HAP-1 (cell line): ENCODE measurements at places on chromosomes 4 and X.

DNA sequence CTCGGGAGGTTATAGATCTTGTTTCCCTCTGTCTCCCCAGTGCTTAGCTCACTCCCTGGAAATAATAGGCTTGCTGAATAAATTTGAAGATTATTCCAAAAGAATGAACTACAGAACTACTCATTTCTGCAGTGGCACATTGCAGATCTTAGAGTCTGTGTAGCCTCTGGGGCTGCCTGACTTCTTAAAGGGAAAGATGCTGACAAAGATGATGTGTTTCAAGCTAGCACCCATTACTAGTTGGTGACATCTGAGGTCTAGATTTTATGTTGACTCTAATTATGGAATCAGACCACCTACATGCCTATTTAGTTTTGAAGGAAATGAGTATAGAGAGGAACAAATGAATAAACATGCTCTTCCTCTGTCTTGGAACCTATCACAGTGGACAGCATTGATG lies 123.7 kb upstream of the KCNIP4 start:
- no peak for DNase-seq

DNA sequence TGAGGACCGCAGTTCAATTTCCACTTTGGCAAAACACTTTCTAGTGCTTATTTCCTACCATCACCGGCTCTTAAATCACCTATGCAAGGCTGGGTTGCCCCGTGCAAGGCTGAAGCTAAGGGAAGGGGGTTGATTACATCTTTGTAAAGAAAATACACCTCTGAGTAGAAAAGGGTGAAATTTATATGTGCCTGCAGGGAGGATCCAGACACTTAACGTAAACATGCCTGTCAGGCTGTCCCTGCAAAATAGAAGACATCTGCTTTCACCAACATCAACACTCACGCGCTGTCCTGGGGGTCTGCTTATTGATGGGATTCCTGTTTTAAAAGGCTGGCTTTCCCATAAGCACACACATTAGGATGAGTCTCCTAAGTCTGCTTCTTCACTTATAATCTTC lies 92.0 kb downstream of the PRKX start:
- no peak for DNase-seq

GRCh38 chr4:42531341-42532030 lies 125.4 kb downstream of the ATP8A1 start:
- DNase-seq = no peak

DNA sequence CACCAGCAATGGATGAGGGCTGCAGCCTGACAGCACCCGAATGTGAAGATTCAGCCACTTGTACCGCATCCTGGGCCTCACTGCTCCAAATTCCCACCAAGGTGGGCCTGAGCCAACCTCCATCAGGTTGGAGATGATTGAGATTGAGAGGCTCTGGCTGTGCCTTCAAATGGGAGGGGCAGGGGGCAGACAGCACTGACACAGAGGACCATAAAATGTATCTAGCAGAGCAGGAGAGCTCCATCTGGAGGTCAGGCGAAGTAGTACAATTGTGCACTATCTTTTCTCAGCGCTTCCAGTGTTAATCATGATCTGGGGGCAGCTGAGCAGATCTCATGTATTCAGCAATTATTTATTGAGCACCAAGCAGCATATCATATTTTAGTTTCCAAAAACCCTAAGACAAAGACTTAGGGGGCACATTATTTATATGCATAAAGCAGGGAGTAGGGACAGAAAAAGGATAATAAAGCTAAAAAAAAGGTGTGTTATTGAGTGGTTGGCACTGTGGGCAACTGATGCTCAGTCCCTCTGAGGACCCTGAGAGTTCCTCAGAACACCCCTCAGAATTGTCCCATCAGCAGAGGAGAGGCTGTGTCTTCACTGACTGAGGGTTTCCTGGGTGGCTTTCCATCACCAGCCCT lies 31.6 kb upstream of the C1QTNF7 start:
- peak; percentile 51 for DNase-seq

DNA sequence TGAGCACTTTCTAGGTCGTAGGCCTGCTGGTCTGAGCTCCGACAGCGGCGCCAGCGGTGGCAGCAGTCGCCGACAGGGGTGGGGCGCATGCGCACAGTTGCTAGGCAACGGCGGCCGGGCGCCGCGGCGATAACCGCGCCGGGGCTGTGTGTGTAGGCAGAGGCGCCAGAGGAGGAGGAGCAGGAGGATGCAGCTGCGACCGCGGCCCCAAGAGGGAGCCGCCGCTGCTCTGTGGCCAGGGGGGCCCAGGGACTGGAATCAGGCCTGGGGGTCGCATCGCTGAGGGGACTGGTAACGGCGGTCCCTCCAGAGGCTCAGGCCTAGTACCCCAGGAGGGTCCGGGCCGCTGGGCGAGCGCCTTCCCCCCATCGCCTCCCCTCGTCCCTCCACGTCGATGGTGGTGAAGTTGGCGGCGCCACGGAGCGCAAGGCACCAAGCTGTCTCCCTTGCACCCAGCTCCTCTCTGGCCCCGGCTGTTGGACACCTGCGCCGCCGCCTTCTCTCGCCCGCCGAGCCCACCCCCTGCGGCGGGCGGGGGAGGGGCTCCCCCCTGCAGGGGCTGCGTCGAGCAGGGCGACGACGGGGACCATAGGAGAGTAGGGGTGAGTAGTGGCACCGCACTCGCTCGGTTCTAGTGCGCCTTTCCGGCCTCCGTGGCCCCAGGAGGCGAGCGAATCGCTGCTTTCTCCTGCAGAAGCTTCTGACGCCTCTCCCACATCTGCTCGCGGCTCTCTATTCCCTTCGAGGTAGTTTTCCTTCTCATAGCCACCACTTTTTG lies 58.6 kb upstream of the ZC4H2 start:
- DNase-seq = peak; percentile 89

DNA sequence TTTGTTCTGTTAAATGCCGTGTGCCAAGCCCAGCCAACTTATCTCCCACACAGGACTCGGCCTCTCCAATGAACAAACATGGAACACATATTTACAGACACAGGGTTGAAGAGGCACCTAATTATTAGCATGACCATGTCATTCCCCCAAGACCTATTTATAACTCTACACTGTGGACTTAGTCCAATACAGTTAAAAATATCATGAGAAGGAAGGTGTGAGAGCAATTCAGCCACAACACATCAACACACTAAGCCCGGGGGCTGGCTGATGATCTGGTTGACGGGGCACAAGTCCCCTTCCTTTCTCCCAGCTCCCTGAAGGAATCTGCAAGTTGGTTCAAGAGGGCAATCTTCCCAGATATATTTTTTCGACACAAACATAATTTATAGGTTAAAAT lies 28.1 kb downstream of the MANBA start:
- no peak for DNase-seq

GRCh38 chr4:103011378-103012025 lies 8.0 kb downstream of the SLC9B1 start:
- no peak for DNase-seq
